ENCODE measurements at places on chromosomes 3 and 15. TPM values are rescaled to one million over a fixed set of nuclear protein-coding genes. Genes with fewer than 3 reads are reported as not detected.

The TMEM158 gene
- 79.4 TPM for total RNA-seq

The SPSB4 gene
- not detected for total RNA-seq

The IQCF5 gene
- total RNA-seq = not detected

The TRAT1 gene
- total RNA-seq = not detected

The MCTP2 gene
- total RNA-seq = 5.6 TPM

The PPP1R14D gene
- total RNA-seq = not detected

The IL20RB gene
- 0.51 TPM for total RNA-seq

The ITIH1 gene
- not detected for total RNA-seq

The FOXB1 gene
- total RNA-seq = not detected

The DNAH12 gene
- total RNA-seq = under 0.01 TPM

The RARRES1 gene
- 93.3 TPM for total RNA-seq

The HPS3 gene
- 33.4 TPM for total RNA-seq

The CERS3 gene
- total RNA-seq = not detected

The DNAH1 gene
- total RNA-seq = 1.8 TPM

The TTC23 gene
- total RNA-seq = 30.4 TPM

The WHAMM gene
- total RNA-seq = 5.6 TPM

The RASL12 gene
- 50.5 TPM for total RNA-seq

The HIGD2B gene
- total RNA-seq = 0.26 TPM

The TMEM108 gene
- total RNA-seq = under 0.01 TPM

The ATP13A5 gene
- not detected for total RNA-seq

The NME9 gene
- total RNA-seq = not detected
